ENCODE measurements at places on chromosomes 5 and 9.

- DNase-seq, result peak; percentile 69
Measured at GRCh38 chr5:172820046-172820767, 13.8 kb upstream of the ERGIC1 start.

- no peak for DNase-seq
Measured at GRCh38 chr5:119071561-119071995, 691 bp downstream of the DMXL1 start.

DNA sequence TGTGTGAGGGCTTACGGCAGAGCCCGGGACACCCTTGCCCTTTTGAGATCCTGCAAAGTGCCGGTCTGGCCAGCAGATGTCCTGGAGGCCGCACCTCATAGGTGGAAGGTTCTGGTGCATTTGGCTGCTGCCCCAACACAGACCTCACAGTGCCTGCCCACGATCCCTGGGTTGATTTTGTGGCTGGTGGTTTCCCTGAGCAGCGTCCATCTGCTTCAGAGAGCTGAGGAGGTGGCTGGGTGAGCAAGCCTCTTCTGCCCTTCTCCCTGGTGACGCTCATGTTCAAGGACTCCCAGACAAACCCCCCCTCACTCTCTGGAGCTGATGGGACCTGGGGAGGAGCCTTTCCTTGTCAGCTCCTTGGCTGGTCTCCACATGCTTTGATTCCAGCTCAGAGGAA, 18.9 kb downstream of the BNIP1 start:
- no peak for DNase-seq

DNA sequence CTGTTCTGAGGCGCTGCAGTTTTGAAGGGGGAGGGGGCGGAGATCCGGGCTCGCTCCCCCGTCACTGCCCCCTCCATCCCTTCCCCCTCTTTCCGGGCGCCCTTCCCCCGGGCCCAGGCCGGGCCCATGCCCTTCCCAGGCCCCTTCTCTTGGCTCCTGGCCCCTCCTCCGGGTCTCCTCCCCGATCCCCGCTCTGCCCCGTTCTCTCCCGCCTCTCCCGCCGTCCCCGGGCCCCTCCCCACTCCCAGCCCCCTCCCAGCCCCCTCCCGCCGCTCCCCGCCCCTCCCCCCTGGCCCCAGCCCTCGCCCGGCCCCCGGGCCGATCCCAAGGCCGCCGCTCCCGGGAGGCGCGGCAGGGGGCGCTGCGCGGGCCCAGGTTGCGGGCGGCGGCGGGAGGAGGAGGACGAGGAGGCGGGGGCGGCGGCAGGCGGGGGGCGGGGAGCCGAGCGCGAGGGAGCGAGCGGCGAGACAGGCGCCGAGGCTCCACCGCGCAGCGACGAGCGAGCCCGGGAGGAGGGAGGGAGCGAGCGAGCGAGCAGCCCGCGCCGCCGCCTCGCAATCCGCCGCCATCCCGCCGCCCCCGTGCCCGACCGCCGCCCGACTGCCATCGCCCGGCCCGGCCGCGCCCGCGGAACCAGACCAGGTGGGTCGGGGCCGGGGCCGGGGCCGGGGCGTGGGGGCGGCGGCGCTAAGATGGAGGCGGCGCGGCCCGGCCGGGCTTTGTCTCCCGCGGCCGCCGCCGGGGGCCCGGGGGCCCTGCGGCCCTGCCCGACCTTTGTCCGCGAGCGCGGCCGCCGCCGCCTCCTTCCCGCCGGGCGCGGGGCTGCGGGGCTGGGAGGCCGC, at the start of gene PRRC2B:
Gene PRRC2B (plus strand): TSS at position 465 of the 842 bp plus-strand sequence. CDS start 36,059 bp downstream, outside the sequence.
- peak; percentile 83 for DNase-seq

GRCh38 chr5:81301271-81302015, at the start of gene ZCCHC9:
TSS of gene ZCCHC9 (plus strand) at chr5:81301587. CDS start at chr5:81304758, 3,171 bp downstream.
- peak; percentile 92 for DNase-seq

DNA sequence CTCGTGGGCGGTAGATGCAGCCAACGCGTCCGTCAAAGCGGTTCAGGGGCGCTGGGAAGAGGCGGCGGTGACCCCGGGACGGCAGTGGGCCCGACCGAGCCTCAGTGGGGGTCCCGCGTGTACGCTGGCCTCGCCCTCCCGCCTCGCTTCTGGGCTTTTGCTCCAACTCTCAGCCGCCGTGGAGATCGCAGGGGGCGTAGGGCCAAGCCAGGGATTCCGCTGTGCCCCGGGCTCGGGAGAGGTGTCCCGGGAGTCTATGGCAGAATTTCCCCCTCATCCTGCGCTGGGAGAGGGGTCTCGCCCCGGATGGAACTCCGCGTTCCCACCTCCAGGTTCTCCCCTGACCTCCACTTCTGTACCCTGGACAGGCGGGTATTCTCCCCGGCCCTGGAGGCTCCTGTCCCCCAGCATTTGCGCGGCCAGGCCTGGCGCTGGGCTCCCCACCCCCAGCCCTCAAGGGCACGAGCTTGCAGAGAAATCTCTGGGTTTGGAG, 131.9 kb downstream of the MRPL36 start:
- DNase-seq, result no peak

GRCh38 chr5:77761606-77762005, 14.5 kb downstream of the TBCA start:
- DNase-seq, result no peak

DNA sequence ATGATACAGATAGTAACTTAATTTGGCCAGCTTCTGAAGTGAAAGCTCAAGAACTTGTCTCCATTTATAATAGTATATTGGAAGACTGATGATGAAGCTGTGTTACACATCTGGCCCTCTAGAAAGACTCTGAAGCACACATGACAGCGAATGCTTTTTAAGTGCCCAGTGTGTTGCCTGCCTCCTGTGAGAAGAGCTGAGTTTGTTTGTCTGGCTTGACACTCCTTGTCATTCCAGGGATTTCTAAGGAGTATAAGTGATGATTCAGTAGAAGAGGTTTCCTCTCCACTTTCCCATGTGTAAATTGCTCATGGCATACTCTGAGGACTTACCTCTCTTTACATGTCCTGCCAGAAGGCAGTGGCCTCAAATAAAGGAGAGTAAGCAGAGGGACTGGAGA, 30.4 kb upstream of the LRRTM2 start:
- no peak for DNase-seq

GRCh38 chr5:151431666-151432065, 15.7 kb upstream of the SLC36A1 start:
- no peak for DNase-seq

- no peak for DNase-seq
Measured at GRCh38 chr9:24464319-24464951, 81.3 kb downstream of the IZUMO3 start.

DNA sequence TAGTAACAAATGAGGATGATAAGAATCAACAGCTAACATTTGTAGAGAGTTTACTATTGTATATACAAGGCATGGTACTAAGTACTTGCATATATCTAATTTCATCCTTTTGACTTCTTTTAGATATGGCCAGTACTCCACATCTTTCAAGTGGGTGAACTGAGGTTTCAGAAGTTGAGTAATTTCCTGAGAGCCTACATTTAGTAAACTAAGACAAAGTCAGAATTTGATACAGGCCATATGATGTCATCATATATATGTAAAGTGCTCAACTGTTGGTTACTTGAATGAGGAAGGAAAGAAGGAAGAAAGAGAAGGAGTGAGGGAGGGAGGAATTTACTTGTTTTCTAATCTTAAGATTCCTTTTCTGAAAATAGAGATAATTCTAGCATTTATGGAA, 52.8 kb downstream of the GRIA1 start:
- no peak for DNase-seq

GRCh38 chr5:55324815-55325418, 17.1 kb downstream of the MTREX start:
- no peak for DNase-seq

GRCh38 chr5:148963664-148964063, 99.2 kb downstream of the SH3TC2 start:
- DNase-seq, result no peak

GRCh38 chr5:110625376-110625999, 101.0 kb downstream of the TMEM232 start:
- DNase-seq, result no peak

- no peak for DNase-seq
Measured at GRCh38 chr9:107161338-107161737, 121.7 kb upstream of the RAD23B start.

- DNase-seq, result no peak
Measured at GRCh38 chr9:4614627-4615026, 47.5 kb upstream of the PLPP6 start.

DNA sequence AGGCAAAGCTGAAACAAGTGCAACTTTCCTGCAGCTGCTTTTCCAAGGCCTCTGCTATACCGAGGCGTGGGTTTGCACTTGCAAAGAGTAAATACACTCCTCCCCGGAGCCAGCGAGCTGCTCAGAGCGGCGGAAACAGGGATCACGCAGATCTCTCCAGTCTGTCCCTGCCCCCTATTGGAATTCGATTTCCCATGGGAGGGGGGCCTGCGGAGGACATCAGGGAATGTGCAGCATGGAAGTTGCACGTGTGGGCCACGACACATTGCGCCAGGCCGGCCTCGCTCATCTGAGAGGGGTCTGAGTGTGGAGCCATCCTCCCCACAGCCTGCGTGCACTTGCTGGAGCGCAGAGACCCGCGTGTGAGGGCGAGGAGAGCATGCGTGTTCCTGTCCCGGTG, 104.3 kb upstream of the PHYKPL start:
- no peak for DNase-seq

GRCh38 chr5:159041444-159042198, 58.1 kb downstream of the EBF1 start:
- DNase-seq, result no peak

DNA sequence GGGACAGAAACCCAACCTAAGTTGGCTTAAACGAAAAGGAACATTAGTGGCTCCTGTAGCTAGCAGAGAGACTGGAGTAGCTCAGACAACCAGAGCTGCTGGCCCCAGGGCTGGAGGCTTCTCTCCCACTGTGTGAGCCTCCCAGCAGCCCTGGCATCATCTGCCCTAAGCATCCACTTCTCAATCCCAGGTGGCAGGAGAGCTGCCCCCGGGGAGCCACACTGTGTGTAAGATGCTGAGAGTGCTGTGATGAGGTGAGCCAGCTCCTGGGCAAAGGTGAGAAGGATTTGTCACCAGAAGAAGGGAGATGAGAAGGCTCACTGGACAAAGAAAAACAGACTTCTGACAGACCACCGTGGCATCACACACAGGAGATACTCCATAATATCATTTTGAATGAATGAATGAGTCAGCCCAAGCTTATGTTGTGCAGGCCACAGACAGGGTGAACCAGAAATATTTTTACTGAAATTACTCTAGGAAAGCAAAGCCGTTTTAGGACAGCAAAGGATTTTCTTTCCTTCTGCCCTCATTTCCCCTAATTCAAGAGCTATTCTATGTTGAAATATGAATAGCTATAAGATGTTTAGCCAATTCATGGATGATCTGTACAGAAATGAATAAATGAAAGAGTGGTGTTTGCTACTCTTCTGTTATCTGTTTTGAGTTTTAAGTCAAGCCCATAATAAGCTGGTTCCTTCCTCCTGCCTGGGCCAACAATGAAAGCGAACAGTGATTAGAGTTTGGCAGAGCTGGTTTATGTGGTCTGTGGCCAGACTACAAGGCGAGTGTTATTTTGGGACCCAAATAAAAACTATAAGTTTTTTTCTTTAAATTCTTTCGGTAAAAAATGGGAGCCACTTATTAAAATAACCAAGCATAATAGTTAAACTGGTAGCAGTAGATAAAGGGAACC, 57.4 kb upstream of the ECM2 start:
- DNase-seq, result no peak

DNA sequence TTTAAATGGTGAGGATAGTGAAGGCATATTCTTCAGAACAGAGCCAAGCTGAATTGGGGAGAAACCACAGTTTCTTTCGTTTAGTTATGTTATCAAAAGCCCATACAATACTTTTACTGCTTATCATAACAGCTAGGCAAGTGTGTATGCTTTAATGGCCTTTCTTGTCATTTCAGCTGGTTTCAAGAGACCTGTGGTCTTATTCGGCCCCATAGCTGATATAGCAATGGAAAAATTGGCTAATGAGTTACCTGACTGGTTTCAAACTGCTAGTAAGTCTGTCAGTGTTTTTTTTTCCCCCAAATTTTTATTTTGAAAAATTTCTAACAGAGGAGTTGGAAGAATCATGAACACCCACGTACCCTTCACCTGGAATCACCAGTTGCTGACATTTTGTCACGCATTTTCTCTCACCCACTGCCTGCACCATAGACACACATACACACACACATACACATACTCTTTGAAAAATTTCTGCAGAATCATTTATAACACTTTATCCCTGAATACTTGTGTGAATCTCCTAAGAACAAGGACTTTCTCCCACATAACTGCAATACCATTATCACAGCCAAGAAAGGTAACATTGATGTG, 63.7 kb downstream of the TJP2 start:
- DNase-seq, result no peak

DNA sequence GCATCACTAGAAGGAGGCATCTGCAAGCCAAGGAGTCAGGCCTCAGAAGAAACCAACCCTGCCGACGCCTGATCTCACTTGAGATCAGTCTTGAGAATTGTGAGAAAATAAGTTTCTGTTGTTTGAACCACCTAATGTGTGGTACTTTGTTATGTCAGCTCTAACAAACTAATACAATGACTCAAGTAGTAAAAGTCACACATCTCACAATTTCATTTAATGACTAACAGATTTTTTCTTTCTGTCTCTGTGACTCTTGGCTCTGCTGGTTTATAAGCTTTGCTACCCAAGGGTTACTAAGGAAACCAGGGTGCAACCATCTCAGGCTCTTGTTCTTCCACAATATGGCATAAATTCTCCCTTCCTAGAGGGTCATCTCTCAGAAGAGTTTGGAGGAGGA, 315.8 kb upstream of the GRAMD2B start:
- no peak for DNase-seq

DNA sequence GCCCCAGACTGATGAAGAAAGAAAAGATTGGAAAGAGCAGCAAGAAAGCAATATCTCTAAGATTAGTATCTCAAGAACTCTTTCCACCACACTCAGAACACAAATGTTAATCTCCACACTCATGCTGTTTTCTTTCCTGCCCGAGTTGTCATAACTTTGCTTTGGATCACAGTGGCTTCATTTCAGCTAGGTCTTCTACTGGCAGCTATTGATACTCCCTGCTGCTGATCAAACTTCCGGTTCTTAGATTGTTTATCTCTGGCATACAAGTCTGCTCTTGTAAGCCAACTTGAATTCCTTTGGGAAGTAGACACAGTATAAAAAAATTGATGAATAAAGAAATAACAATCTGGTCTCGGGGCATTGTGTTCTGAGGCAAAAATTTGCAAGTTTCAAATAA, 77.7 kb upstream of the SPEF2 start:
- no peak for DNase-seq

- no peak for DNase-seq
Measured at GRCh38 chr5:76615759-76616158, 7.4 kb downstream of the F2RL2 start.

DNA sequence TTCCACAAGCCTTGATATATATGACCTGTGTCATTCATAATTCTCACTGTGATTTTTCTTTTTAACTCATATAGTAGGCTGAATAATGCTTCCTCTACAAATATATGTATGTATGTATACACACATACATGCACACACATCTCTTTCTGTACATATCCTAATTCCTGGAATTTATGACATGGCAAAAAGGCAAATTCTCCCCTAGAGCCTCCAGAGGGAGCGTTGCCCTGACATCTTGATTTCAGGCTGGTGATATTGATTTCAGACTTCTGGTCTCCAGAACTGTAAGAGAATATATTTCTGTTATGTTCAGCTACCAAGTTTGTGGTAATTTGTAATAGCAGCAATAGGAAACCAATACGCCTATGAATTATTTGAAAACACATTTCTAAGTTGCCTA, 166.6 kb upstream of the GAS1 start:
- no peak for DNase-seq
